ENCODE measurements at places on chromosomes 2 and 18. TPM values are rescaled to one million over a fixed set of nuclear protein-coding genes. Genes with fewer than 3 reads are reported as not detected.

The DSG1 gene
- not detected for total RNA-seq

The LINC00305 gene
- total RNA-seq: not detected

The CPO gene
- total RNA-seq: 0.17 TPM

The GPBAR1 gene
- not detected for total RNA-seq

The STARD6 gene
- 0.17 TPM for total RNA-seq

The QPCT gene
- total RNA-seq: 8.8 TPM

The C2orf81 gene
- 1.4 TPM for total RNA-seq

The NEDD4L gene
- total RNA-seq: 14.6 TPM

The CFAP65 gene
- total RNA-seq: under 0.01 TPM

The LDLRAD4 gene
- total RNA-seq: 0.16 TPM

The DLGAP1 gene
- 0.34 TPM for total RNA-seq

The AAK1 gene
- total RNA-seq: 19.5 TPM

The CRYBA2 gene
- not detected for total RNA-seq

The LCT gene
- 0.09 TPM for total RNA-seq

The FBLN7 gene
- 0.47 TPM for total RNA-seq

The AMER3 gene
- total RNA-seq: under 0.01 TPM

The CNTNAP5 gene
- total RNA-seq: not detected

The HES6 gene
- total RNA-seq: 0.47 TPM

The REL gene
- 1.7 TPM for total RNA-seq

The MEX3C gene
- total RNA-seq: 24.9 TPM

The SH3BP4 gene
- 21.6 TPM for total RNA-seq

The APCDD1 gene
- not detected for total RNA-seq

The GALNT5 gene
- 30.1 TPM for total RNA-seq

The NYAP2 gene
- not detected for total RNA-seq

All from bronchial smooth muscle cell (primary cell).